ENCODE measurements at places on chromosomes 6 and 20.

DNA sequence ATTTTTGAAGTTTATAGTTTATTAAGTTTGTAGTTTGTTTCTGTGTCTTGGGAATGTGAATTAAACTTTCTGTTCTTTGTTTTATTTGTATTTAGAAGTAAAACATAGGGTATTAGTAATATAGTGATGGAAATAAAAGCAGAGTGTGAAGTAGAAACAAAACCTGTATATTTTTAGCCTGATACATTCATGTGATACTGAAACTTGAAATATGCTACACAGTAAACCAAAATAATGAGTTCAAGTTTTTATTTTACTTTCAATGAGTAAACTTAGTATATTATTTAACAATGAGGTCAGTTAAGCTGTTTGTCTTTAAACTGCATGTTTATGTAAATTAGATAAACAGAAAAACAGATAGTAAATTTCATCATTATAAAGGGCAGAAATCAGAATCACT, 1592.6 kb downstream of the GRIK2 start:
- DNase-seq, result no peak

GRCh38 chr6:152669895-152670294, 27.8 kb upstream of the MYCT1 start:
- no peak for DNase-seq

- no peak for DNase-seq
Observed at GRCh38 chr6:156862711-156863110, 85.5 kb downstream of the ARID1B start.

DNA sequence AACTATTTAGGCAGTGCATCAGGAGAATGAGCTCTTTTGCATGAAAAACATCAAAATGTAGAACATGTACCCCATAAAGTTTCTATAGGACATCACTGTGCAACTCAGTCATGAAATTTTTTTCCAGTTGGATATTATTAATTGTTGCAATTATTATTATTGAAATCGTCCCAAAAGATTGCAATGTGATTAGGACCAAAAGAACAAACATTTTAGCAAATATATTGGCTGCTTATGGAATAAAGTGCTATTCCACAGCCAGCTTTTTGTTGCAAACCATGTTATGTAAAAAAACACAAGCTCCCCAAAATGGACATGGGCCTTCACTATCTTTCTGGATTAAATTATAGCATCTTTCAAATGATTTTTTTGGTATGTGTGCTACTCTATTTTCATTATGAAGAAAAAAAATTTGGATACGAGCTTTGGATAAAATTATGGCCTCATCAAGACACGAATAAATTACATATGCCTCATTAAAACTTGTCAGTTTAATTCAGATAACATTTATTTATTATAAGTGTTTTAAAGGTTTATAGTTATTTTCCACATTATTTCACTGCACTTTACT, 262.7 kb upstream of the TCF21 start:
- no peak for DNase-seq

GRCh38 chr6:11890849-11891248, 112.2 kb upstream of the ADTRP start:
- no peak for DNase-seq

GRCh38 chr6:63516186-63516944, 55.9 kb upstream of the LOC128125822 start:
- no peak for DNase-seq

DNA sequence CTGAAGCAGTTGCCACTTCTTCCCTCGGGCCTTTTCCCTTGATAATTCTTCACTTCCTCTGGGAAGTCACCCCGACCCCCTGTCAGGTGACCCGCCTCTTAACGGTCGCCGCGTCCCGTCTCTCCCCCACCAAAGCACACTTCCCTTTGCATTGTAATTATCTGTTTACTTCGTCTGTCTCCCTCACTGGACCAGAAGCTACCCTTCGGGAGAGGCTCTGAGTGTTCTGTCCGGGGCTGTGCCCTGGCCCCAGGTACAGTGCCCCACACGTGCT, 771 bp upstream of the SNAI1 start:
- DNase-seq, result no peak

DNA sequence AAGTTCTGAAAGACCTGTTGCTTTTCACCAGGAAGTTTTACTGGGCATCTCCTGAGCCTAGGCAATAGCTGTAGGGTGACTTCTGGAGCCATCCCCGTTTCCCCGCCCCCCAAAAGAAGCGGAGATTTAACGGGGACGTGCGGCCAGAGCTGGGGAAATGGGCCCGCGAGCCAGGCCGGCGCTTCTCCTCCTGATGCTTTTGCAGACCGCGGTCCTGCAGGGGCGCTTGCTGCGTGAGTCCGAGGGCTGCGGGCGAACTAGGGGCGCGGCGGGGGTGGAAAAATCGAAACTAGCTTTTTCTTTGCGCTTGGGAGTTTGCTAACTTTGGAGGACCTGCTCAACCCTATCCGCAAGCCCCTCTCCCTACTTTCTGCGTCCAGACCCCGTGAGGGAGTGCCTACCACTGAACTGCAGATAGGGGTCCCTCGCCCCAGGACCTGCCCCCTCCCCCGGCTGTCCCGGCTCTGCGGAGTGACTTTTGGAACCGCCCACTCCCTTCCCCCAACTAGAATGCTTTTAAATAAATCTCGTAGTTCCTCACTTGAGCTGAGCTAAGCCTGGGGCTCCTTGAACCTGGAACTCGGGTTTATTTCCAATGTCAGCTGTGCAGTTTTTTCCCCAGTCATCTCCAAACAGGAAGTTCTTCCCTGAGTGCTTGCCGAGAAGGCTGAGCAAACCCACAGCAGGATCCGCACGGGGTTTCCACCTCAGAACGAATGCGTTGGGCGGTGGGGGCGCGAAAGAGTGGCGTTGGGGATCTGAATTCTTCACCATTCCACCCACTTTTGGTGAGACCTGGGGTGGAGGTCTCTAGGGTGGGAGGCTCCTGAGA, at the start of gene HFE:
TSS of gene HFE (plus strand) at position 146 of the 832 bp plus-strand sequence. CDS start at position 158, 12 bp downstream.
- DNase-seq, result no peak

- no peak for DNase-seq
Observed at GRCh38 chr6:164099269-164099865, 684.8 kb downstream of the QKI start.

DNA sequence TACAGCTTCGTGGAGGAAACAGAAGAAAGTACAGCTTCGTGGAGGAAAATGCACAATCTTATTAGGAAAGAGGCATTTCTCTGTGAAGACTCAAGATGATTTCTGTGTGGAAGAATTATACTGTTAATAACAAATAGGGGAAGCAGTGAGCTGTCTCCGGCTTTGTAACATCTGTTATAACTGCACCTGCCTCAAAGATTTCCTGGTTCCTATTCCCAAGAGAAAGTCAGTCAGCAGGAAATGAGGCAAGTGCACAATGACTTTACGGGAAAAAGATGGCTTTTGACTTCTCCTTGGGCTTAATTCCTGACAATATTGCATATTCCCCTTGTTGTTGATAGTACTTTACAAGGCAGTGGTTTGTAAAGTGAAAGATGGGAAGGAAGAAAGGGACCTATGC, 538.5 kb downstream of the BMP2 start:
- no peak for DNase-seq

GRCh38 chr20:53276143-53276542, 304.0 kb downstream of the TSHZ2 start:
- DNase-seq, result no peak

GRCh38 chr6:134892362-134892761, 57.5 kb downstream of the ALDH8A1 start:
- no peak for DNase-seq

DNA sequence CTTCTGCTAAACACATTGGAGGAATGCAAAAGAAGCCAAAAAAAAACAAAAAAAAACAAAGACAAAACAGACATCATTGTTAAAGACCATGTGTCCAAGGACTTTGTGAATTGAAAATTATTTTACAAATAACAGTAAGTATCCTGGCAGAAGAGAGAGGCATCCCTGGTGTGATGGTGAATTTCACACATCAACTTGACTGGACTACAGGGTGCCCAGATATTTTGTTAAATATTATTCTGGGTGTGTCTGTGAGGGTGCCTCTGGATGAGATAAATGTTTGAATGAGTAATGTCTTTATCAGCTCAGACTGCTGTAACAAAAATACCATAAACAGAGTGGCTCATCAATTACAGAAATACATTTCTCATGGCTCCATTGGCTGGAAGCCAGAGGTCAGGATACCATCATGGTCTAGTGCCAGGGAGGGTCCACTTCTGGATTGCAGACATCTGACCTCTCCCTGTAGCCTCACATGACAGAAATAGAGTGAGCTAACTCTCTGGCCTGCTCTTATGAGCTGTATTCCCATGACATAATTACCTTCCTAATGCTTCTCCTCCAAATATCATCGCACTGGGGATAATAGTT, 12.2 kb upstream of the C6orf118 start:
- no peak for DNase-seq

- DNase-seq, result no peak
Observed at GRCh38 chr6:168598251-168599117, 157.5 kb downstream of the SMOC2 start.

DNA sequence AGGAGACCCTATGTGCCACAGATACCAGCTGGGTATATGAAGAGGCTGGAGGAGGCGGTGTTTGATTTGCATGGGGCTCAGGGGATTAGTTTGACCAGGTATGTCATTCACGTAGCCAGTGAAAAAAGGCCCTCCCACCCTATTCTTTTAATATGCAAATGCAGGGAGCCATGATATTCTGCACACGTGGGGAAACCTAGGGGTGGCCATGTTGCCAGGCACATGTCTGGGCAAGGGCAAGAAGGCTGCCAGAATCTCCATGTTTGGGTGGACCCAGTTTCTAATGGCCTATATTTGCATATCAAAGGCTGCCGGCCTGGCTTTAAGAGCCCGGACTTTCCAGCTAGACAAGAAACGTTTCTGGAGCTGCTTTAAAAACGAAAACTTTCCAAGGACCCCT, 60.4 kb downstream of the SOX4 start:
- DNase-seq, result no peak

GRCh38 chr6:6395581-6396197, 75.2 kb upstream of the F13A1 start:
- no peak for DNase-seq

DNA sequence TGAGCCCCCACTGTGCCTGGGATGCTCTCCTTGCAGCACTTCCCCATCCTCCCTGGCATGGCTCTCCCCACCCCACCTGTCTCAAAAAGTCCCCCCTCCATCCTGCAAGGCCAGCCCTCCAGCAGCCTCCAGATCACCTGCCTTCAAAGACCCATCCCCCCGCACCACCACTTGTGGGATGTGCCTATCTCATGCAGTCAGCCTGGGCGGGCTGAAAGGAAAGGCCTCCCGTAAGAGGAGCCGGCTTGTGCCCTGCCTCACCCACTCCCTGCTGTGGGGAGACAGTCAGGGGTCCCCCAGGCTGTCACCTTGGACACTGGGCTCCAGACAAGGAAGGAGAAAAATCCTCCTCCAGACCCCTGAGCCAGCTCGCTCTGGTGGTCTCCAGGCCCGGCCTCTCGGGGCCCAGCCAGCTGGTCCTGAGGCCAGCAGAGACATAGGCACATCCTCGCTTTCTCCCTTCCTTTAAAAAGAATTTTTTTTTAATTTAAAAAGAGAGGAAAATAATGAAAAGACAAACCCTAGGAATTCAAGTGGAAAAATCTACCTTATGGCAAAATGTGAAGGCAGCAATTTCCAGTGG, 77.3 kb downstream of the GRM4 start:
- DNase-seq, result no peak

GRCh38 chr6:133983099-133983939, 30.3 kb downstream of the TBPL1 start:
- peak; percentile 6 for DNase-seq

DNA sequence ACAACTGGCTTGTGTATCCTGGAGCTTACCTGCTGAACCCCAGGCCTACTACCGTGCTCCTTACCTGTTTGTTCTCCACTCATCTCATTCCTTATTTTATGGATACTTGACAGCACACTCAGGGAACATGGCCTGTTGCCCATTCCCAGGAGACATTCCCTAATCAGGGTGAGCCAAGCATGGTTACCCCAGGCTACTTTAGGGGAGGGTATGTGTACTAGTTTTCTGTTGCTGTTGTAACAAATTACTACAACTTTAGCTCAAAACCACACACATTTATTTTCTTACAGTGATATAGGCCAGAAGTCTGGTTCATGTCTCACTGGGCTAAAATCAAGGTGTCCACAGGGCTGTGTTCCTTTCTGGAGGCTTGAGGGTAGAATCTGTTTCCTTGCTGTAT, 15.0 kb upstream of the TRAM2 start:
- no peak for DNase-seq

DNA sequence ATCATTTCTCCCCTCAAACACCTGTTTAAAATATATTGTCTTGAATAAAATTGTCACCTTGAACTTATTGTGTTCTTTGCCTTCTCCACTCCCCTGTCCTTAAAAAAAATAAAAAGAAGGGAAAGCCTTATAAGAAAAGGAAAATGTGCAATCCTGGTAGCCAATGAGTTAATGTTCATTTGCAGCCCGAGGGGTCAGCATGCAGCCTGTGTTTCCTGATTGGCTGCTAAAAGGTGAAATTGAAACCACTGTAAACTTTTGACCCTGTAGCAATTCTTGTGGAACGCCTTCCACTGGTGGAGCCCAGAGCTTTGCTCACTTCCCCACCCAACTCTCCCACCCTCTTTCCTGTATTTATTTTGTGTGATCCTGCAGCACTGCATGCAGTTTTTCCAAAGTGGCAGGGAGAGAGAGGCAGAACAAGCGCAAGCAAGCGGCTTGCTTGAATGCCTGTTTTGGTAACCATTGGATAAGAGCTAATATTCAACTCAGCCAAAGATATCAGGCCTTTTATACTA, 74.9 kb downstream of the NCOA3 start:
- no peak for DNase-seq

- DNase-seq, result no peak
Observed at GRCh38 chr20:17627101-17627955, 54.7 kb downstream of the RRBP1 start.

DNA sequence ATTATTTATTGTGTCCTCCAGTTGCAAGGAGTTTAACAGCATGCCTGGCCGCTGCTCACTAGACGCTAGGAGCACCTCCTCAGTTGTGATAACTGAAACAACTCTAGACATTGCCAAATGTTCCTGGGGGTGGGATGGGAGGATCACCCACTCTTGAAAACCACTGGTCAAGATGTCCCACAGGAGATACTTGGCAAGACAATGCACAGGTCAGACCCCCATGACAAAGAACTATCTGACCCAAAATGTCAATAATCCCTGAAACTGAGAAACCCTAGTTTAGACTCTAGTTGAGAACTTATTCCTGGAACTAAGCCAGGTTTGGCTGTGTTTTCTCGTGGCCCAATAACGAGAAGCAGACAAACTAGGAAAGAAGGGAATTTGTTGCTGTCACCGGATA, 9.5 kb upstream of the FKBPL start:
- DNase-seq, result no peak

- no peak for DNase-seq
Observed at GRCh38 chr20:19628570-19629134, 129.4 kb upstream of the RIN2 start.

DNA sequence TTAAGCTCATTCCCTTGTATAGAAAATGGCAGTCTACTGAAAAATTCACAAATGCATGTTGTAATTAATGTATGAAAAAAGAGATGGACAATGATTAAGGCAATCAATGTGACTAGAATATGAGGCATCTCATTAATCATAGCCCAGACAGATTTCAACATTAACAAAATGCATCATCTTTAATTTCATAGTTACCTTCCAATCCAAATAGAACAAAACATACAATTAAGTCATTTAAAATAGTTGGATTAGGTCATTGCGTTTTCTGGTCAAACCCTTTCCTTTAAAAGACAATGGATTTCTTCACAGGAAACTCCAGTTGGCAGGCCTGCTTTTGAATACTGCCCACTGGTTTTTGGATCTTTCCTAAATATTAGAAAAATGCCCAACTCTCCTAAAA, 203.9 kb downstream of the HAO1 start:
- no peak for DNase-seq

- no peak for DNase-seq
Observed at GRCh38 chr20:53713328-53714056, 119.9 kb upstream of the ZNF217 start.
